HuH-7 (cell line): ENCODE measurements at places on chromosomes 13 and 19.

GRCh38 chr13:44170731-44171130 lies 202.9 kb upstream of the SERP2 start:
- DNase-seq: no peak

- DNase-seq: no peak
Measured at GRCh38 chr13:98157188-98157587, 14.3 kb downstream of the FARP1 start.

GRCh38 chr13:44796597-44797490 lies 192.4 kb downstream of the NUFIP1 start:
- no peak for DNase-seq

DNA sequence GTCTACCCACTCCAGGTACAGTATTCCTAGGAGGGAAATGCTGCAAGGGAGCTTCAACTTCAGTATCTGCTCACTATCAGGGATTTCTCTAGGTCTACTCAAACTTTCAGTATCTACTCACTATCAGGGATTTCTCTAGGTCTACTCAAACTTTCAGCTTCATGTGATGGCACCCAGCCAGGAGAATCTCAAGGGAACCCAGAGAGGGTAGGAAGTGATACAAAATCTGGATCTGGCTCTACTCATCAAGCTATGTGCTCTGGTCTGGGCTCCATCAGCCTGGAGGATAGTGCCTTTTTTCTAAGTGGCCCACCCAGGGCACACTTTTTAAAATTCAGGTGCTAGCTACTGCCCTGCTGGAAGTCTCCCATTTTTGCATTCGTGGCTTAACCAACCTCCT lies 52.3 kb upstream of the FNDC3A start:
- DNase-seq: no peak

- no peak for DNase-seq
Measured at GRCh38 chr13:40221131-40221459, 445.3 kb downstream of the FOXO1 start.

DNA sequence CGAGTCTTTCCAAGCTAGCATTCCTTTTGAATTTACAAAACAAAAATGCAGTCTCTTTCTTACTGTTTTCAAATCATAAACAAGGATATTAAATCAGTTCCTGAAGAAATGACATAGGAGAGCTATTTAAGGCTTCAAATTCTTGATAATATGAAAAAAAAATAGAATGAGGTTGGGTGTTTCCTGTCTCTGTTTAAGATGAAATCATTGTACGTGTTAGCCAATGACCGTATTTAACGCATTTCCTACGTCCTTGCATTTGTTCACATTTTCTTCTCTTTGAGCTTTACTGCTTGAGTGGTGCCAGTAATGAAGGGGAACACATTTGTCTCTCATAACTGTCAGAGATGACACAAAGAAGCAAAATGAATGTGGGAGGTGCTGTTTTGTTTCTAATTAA lies 821.3 kb downstream of the DIAPH3 start:
- DNase-seq: no peak

GRCh38 chr13:91362908-91363307 lies 15.4 kb downstream of the MIR17HG start:
- no peak for DNase-seq

DNA sequence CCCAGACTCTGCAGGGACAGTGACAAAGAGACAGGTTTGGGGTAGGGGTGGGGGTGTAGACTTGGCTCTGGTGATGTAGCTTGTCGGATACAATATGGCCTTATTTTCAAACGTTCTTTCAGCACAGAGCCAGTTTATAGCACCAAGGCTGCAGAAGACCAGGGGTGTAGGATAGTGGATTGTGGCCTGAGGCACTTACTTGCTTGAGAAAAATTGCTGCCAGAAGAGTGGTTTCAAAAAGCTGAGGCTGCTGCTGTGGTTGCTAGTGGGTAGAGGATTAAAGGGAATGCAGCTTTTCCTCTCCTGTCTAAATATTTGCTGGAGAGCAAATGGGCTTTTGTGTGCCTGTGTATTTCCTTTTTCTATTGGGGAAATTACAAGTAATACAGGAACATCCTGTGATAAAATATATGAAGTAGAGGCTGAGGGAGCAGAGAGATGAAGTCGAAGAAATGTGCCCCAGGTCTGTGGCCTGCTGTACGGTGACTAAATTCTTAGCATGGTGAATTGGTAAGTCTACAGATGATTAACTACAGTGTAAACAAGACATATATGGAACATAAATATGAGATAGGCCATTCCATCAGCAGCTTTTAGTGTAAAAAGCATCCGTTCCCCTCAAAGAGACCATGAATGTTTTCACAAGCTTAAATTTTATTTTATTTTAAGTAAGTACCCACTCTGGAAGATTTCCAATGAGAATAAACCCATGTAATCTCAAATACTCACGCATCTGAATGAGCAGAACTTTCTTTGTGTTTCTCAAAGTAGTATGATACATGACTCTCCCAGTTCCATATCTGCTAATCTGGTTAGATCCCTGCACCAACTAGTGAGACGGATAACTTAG lies 112.9 kb downstream of the LRCH1 start:
- DNase-seq: peak; percentile 10

- DNase-seq: no peak
Measured at GRCh38 chr13:23739596-23739995, 149.6 kb downstream of the MIPEP start.

DNA sequence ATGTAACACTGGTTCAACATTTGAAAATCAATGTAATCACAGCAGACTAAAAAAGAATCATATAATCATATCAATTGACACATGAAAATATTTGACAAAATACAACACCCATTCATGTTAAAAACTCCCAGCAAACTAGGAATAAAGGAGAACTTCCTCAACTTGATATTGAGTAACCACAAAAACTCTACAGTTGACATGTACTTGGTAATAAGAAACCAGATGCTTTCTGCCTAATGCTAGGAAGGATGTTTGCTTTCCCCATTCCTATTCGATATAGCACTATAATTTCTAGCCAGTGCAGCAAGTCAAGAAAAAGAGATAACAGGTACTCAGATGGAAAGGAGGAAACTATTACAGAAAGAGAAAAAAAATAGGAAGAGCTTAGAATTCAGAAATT lies 26.9 kb downstream of the UFM1 start:
- no peak for DNase-seq

- DNase-seq: peak; percentile 89
Measured at GRCh38 chr19:48835734-48836088, 580 bp downstream of the HSD17B14 start.

- peak; percentile 17 for DNase-seq
Measured at GRCh38 chr13:99617474-99618255, 116.4 kb downstream of the TM9SF2 start.

DNA sequence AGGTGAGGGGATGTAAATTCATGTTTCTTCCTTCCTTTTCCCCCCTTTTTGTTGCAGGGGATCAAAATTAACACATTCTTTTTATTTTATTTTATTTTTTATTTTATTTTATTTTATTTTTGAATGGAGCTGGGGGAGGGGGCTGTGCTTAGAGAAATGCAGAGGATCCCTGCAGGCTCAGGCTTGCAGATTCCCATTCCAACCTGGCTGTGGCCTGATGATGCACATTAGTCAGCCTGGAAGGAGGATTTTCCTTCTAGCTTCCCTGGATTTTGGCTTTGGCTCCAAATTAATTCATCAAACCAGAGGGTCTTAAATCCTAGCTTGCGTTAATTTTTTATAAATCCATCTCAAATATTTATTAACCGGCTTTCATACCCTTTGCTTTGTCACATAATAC lies 67.0 kb downstream of the FREM2 start:
- DNase-seq: no peak

DNA sequence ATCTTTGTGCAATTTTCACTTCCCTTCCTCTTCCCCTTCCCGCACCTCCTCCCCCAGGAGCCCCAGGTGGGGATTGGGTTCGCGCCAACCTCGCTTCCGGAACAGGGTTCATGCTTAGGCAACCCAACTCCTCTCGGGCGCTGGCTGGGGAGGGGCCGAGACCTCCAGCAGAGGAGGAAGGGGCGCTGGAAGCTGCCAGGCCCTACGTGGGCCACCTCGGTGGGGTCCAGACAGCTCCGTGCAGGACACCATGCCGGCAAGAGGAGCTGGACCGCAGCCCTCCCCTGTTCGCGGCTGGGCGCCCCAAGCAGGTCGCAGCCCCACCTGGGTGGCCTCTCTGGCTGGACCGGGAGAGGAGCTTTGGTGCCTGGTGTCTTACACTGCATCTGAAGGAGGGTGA lies 91.1 kb downstream of the SPACA7 start:
- DNase-seq: no peak

DNA sequence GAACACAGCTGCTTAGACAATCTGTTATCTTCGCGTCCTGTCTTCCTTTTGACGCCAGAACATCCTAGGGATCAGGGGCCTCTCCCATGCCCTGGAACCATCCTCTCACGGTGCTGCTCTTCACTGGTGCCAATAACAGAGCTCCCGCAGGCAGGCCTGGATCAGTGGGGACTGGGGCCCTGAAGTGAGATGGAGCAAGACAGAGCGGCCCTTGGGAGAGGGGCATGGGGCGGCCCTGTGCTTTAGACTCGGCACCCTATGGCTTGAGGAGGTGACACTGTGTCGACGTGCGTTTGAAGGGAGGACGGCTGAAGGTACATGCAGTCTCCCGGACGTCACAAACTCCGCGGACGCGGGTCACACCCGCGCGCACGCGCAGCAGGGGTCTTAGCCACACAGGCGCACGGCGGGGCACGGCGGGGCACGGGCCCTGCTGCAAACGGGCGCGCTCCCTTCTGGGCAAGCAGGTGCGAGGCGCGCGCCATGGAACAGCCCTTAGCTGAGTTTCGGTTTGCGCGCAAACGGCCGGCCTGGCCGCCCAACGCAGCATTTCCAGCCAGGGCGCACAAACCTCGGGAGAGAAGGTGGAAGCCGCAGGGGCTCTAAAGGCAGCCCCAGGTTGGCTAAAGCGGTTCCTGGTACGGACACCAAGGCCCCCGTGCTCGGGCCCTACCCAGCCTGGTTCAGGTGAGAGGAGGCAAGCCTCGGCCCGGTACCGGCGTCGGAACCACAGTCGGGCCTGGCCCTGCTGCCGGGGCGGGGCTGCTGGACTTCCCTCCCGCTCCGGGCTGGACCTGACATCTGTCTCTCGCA lies 16.5 kb upstream of the RNF17 start:
- DNase-seq: no peak

DNA sequence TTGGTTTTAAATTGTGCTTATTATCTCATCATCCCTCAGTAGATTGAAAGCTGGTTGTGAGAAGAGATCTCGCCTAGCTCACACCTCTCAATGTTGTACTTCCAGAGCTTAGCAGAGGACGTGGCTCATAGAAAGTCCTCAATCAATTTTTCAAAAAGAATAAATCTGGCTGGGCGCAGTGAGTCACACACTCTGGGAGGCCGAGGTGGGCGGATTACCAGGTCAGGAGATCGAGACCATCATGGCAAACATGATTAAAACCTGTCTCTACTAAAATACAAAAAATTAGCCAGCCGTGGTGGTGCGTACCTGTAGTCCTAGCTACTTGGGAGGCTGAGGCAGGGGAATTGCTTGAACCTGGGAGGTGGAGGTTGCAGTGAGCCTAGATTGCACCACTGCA lies 4.7 kb upstream of the ASF1B start:
- no peak for DNase-seq

- no peak for DNase-seq
Measured at GRCh38 chr19:5697022-5697889, 7.2 kb downstream of the RPL36 start.
